ENCODE measurements at places on chromosomes 3 and 15. TPM values are rescaled to one million over a fixed set of nuclear protein-coding genes. Genes with fewer than 3 reads are reported as not detected.

- no peak overlapping the region for H3K4me3 ChIP-seq
- H3K27me3 ChIP-seq = no peaks in the 10 kb centered on the region
- no peak overlapping the region for H3K27ac ChIP-seq
- DNase-seq = peak; percentile 70
- H3K4me1 ChIP-seq = peaks cover 3% of the 10 kb centered on the region
- peaks cover 5% of the 10 kb centered on the region for H3K36me3 ChIP-seq
These were observed 9.6 kb downstream of the OSBPL11 start for GRCh38 chr3:125585595-125586223.

DNA sequence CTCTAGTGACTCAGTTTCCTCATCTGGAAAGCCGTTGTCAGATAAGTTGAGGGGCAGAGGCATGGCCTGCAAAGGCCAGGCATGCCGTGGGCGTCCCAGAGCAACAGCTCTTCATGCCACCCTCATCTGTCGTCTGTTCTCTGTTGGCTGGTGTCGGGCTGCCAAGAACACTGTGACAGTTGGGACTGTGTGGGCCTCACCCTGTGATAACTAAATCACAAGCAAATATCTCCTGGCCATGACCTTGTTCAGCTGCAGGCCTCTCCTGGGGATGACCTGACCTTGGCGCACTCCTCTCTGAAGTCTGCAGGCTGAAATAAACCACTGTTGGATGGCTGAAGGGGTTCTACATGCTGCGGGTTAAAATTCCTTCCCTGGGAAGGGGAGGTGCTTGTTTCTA, 145.9 kb downstream of the SHQ1 start:
- no peaks in the 10 kb centered on the region for H3K36me3 ChIP-seq
- no peaks in the 10 kb centered on the region for H3K4me1 ChIP-seq
- H3K27ac ChIP-seq = no peak overlapping the region
- no peak for DNase-seq
- no peaks in the 10 kb centered on the region for H3K27me3 ChIP-seq

SUCNR1 gene
- 3.1 TPM for total RNA-seq

DNA sequence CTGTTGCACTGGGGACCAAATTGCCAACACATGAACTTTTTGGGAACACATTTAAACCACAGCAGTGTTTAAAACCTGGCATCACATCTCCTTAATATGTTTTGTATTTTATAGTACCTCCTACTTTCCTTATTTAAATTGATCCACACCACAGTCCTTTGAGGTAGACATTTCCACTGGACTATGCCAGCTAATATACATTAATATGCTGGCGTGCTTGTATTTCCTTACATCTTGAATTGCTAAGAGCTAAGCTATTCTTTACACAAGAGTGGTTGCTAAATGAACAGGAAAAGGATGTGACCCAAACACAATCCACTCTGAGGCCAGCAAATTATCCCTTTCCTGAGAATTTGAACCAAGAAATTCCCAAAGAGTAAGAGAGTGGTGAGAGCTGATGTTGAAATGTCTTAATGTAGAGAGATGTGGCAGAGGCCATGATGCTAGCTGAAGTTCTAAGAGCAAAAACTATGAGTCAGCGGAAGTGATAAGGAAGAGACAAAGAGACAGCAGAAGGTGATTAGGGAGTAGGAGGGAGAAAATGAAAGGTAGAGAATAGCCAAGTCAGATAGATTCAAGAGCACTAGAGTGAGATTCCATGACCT, 131.2 kb downstream of the CD47 start:
- H3K4me1 ChIP-seq = peaks cover 11% of the 10 kb centered on the region
- H3K4me3 ChIP-seq = no peak overlapping the region
- no peaks in the 10 kb centered on the region for H3K27me3 ChIP-seq
- H3K36me3 ChIP-seq = no peaks in the 10 kb centered on the region
- DNase-seq = no peak

RLBP1 gene
- not detected for total RNA-seq

MASP1 gene
- 2.6 TPM for total RNA-seq

Data from ascending aorta (tissue), 2 donors.